ENCODE measurements at places on chromosomes 11 and 22. TPM values are rescaled to one million over a fixed set of nuclear protein-coding genes. Genes with fewer than 3 reads are reported as not detected.

The GGTLC2 gene
- polyA plus RNA-seq, result not detected

The MOV10L1 gene
- polyA plus RNA-seq, result 0.27 TPM

The L3MBTL2 gene
- 25.7 TPM for polyA plus RNA-seq

The C11orf86 gene
- not detected for polyA plus RNA-seq

GRCh38 chr11:1755692-1756561, 5.5 kb upstream of the IFITM10 start:
- peak; percentile 72 for DNase-seq

DNA sequence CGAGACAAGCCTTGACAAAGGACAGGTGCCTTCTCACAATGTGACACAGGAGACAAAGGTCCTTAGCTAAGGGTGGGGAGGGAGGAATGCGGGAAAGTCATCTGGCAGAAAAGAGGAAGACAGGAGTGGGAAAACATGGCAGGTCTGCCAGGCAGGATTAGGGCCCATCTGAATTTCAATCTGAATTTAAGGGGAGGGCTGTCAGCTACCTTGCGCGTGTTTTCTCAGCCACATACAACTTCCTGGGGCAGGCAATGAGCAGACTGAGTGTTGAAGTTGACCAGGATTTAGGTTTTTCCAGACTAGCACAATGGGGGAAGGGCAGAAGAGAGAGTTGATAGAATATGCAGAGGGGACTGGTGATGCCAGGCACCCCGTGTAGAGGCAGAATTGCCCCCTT, 66.7 kb upstream of the LARGE1 start:
- no peak for DNase-seq

- no peak for DNase-seq
These were observed 20.6 kb downstream of the ANKK1 start for GRCh38 chr11:113408206-113408605.

DNA sequence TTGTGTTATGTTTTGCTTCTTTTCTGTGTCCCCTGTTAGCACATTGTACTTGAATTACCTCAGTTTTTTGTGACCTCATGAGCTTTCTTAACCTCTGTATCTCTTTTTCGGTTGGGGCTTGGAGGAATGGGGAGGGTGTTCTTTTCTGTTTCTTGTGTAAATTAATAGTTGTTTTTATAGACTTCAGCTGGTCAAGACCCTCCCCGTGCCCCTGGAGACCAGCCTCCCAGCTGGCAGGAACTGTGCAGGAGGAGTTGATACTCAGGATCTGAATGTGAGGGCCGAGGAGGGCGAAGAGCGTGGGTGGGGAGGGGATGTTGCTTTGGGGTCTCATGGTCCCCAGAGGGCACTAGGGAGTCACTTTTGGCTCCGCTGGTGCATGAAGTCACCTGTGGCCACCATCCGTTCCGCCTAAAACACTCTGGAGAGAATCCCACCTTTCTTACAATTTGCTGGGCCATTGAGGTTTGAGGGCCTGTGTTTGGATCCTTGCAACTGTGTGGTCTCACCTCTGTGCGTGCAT, 44.3 kb upstream of the NNMT start:
- DNase-seq, result no peak

- peak; percentile 76 for DNase-seq
These were observed 705 bp downstream of the PTPRJ start for GRCh38 chr11:47980907-47981621.

The JAML gene
- polyA plus RNA-seq, result 1.6 TPM

GRCh38 chr11:86431258-86431657, 56.6 kb downstream of the CCDC81 start:
- DNase-seq, result no peak

DNA sequence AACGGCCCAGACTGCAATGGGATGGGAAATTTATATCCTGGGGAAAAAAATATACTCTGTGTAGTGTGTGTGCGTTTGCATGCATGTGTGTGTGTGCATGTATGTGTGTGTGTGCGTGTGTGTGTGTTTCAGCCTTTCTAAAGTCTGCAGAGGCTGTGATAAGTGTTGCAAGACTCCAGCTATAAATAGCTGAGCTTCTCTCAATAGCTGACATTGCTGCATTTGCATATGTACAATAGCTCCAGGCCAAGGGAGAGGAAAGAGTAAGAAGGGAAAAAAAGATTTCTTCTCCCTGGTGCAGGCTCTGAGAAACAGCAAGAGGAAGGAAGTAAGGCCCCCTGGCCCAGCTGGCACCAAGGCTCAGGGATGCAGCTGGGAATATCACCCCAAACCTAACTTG, 483.0 kb downstream of the MN1 start:
- peak; percentile 20 for DNase-seq

GRCh38 chr11:1123970-1124369, 33.8 kb upstream of the MUC5AC start:
- DNase-seq, result no peak

Measured in heart left ventricle (tissue), 16 donors.